WTC11 (cell line): ENCODE measurements at places on chromosomes 1 and 21. TPM values are rescaled to one million over a fixed set of nuclear protein-coding genes. Genes with fewer than 3 reads are reported as not detected.
A peak's percentile ranks its signal among the peaks of the same experiment; 100 is the strongest.

Gene TSPAN2
- 12.0 to 14.8 TPM (median 14.6 TPM) in 3 replicates for total RNA-seq

GRCh38 chr1:21341517-21342078, 51.3 kb upstream of the ECE1 start:
- no peaks in the 10 kb centered on the region for H3K36me3 ChIP-seq
- no peak for DNase-seq

DNA sequence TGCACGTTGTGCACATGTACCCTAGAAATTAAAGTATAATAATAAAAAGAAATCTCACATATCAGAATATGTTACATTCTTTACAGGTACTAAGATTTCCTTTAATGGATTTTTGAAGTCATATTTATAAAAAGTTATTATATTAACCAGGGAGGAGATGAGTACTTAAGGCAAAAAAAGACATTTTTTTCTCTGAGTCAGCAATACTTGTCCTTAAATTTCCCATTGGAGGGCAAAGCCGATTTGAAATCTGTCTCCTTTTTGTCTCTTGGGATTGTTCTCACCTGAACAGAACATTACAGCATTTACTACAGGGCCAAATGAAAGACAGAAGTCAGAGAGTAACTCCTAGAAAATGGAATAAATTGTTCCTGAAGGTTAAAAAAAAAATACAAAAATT, 26.3 kb upstream of the SLC16A1 start:
- H3K36me3 ChIP-seq: no peaks in the 10 kb centered on the region
- H3K4me3 ChIP-seq: no peak overlapping the region
- DNase-seq: no peak
- H3K27me3 ChIP-seq: no peaks in the 10 kb centered on the region

- no peak overlapping the region for H3K4me3 ChIP-seq
- no peak overlapping the region for H3K27ac ChIP-seq
- H3K4me1 ChIP-seq: peaks cover 12% of the 10 kb centered on the region
- no peaks in the 10 kb centered on the region for H3K36me3 ChIP-seq
- DNase-seq: no peak
Measured at GRCh38 chr1:162951553-162952315, 90.8 kb upstream of the CCDC190 start.

DNA sequence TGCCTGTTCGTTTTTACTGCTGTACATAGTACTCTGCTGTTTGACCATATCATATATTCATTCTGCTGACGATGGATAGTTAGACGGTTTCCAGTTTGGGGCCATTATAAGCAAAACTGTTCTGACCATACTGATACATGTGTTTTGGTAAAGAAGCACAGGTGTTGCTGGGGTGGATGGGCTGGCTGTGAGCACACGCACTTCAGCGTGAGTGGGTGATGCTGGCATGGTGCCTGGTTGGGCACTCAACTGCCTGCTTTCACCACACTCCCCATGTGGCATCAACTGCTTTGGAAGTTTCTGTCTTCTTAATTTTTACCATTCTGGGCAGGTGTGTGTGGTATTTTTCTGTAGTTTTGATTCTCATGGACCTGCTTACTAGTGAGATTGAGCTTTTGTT, 37.3 kb downstream of the ADARB1 start:
- no peak overlapping the region for H3K4me3 ChIP-seq
- no peaks in the 10 kb centered on the region for H3K27me3 ChIP-seq
- no peaks in the 10 kb centered on the region for H3K4me1 ChIP-seq
- no peaks in the 10 kb centered on the region for H3K36me3 ChIP-seq

Gene CFHR2
- 0.37 TPM in 1 of 3 replicates, not detected in the others for total RNA-seq

GRCh38 chr1:94345148-94345721, 73.0 kb upstream of the ABCD3 start:
- no peak overlapping the region for H3K27ac ChIP-seq
- H3K27me3 ChIP-seq: peaks cover 2% of the 10 kb centered on the region; the same call in 1 of the 2 replicates
- DNase-seq: no peak

DNA sequence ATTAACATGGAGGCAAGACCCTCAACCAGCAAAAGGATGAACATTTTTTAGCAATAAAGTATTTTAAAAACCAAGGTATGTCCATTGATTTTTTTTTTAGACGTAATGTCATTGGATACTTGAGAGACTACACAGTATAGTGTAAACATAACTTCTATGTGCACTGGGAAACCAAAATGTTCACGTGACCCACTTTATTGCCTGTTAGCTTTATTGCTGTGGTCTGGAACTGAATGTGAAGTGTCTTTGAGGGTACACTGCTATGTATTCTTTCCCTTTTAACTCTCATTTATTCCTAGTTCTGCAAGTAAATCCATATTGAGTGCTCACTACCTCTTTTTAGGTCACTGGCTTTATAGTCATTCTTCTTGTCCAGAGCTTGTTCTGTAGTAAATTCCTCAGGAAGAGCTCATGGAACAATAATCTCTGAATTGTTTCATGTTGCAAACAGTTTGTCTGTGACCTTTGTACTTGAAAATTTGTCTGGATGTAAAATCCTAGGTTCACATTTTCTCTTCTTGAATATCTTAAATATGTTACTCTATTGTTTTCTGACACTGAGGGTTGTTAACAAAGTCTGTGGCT, 20.6 kb downstream of the ABCD3 start:
- H3K36me3 ChIP-seq: peaks cover 39% of the 10 kb centered on the region
- no peaks in the 10 kb centered on the region for H3K27me3 ChIP-seq
- H3K4me3 ChIP-seq: no peak overlapping the region
- H3K27ac ChIP-seq: no peak overlapping the region

DNA sequence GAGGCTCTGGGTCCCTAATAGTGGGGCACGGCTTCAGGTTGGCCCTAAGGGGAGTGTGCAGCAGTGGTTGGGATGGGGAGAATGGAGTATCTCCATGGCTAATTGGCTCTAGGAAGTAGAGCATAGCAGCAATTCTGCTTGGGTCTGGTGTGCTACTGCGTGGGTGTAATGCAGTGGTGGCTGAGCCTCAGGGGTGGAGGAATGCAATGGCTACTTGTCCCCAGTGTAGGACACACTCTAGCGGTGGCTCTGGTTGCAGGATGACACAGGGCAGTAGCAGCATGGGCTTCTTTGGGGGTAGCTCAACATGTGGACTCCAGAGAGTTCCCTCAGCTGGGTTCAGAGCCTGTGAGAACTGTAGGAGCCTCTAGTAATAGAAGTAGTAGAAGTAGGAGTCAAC, 91.2 kb upstream of the FAM78B start:
- no peak overlapping the region for H3K4me3 ChIP-seq
- DNase-seq: no peak
- peaks cover 11% of the 10 kb centered on the region for H3K36me3 ChIP-seq
- H3K4me1 ChIP-seq: no peaks in the 10 kb centered on the region
- peaks cover 3% of the 10 kb centered on the region; the same call in 1 of the 2 replicates for H3K27me3 ChIP-seq

- no peaks in the 10 kb centered on the region for H3K27me3 ChIP-seq
- no peak for DNase-seq
- H3K4me3 ChIP-seq: no peak overlapping the region
- no peaks in the 10 kb centered on the region for H3K36me3 ChIP-seq
- H3K27ac ChIP-seq: no peak overlapping the region
- H3K4me1 ChIP-seq: no peaks in the 10 kb centered on the region
Measured at GRCh38 chr1:225662155-225662554, 9.2 kb upstream of the ENAH start.

Gene RGS7
- 1.1 to 1.5 TPM (median 1.2 TPM) in 3 replicates for total RNA-seq

- no peak overlapping the region for H3K4me3 ChIP-seq
- H3K4me1 ChIP-seq: peaks cover 14% of the 10 kb centered on the region
- DNase-seq: no peak
- no peak overlapping the region for H3K27ac ChIP-seq
Measured at GRCh38 chr1:220772846-220773245, 13.9 kb upstream of the MTARC1 start.

Gene OR6K3
- total RNA-seq: not detected in 3 replicates

Gene BLACAT1
- 5.2 to 9.8 TPM (median 5.3 TPM) in 3 replicates for total RNA-seq

DNA sequence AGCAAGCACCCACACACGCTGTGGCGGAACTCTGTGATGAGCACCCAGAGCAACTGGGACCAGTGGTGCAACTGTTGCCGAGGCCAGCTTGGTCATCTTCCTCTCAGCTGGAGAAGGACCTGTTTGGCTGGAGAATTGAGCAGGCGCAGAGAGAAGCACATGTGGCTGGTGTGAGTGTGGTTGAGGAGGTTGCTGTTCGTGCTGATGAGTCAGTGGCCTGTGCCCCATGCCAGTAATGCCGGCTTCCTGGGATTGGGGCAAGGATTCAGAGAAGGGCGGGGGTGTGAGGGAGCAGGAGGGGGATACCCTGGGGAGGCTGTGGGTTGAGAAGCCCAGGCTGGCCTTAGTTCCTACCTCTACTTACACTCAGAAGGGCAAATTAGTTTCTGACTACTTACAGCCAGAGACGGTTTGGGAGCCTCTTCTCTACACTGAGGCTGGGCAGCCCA, 57.5 kb upstream of the EPS8L3 start:
- H3K27ac ChIP-seq: no peak overlapping the region
- peaks cover 4% of the 10 kb centered on the region for H3K36me3 ChIP-seq
- H3K4me3 ChIP-seq: no peak overlapping the region

GRCh38 chr1:114152089-114152507, 1.6 kb downstream of the SYT6 start:
- peaks cover 30% of the 10 kb centered on the region for H3K36me3 ChIP-seq
- peaks cover 78% of the 10 kb centered on the region for H3K4me1 ChIP-seq
- DNase-seq: peak; percentile 27
- H3K27me3 ChIP-seq: peaks cover 27% of the 10 kb centered on the region
- H3K4me3 ChIP-seq: peak overlapping the region; percentile 80
- H3K27ac ChIP-seq: no peak overlapping the region

DNA sequence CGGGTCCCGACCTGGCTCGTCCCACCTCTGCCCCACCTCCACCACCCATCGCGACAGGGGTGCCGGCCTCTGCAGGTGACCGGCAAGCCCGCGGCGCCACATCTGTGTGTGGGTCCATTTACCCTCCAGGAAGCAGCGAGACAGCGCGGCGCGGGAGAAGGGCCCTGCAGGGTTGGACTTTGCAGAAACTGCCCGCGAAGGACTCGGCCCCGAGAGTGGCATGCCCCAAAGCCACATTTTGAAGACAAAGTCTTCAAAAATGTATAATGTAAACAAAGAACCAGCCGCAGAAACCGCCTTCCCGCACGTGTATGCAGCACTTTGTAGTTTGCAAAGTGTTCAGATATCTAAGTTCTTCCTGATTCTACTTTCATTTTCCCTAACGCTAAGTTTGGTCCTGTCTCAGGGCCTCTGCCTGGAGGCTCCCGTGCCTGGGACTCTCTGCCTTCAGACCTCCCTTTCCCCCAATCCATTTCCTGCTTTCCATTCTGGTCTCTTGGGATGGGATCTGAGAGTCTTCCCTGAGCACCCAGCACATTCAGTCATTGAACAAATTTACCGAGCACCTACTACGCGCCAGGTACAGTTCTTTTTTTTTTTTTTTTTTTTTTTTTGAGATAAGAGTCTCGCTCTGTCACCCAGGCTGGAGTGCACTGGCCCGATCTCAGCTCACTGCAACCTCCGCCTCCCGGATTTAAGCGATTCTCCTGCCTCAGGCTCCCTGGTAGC, 524 bp upstream of the TMCO4 start:
- DNase-seq: no peak
- peak overlapping the region; percentile 65 for H3K4me3 ChIP-seq
- H3K27me3 ChIP-seq: peaks cover 36% of the 10 kb centered on the region
- no peaks in the 10 kb centered on the region for H3K36me3 ChIP-seq
- no peak overlapping the region for H3K27ac ChIP-seq

DNA sequence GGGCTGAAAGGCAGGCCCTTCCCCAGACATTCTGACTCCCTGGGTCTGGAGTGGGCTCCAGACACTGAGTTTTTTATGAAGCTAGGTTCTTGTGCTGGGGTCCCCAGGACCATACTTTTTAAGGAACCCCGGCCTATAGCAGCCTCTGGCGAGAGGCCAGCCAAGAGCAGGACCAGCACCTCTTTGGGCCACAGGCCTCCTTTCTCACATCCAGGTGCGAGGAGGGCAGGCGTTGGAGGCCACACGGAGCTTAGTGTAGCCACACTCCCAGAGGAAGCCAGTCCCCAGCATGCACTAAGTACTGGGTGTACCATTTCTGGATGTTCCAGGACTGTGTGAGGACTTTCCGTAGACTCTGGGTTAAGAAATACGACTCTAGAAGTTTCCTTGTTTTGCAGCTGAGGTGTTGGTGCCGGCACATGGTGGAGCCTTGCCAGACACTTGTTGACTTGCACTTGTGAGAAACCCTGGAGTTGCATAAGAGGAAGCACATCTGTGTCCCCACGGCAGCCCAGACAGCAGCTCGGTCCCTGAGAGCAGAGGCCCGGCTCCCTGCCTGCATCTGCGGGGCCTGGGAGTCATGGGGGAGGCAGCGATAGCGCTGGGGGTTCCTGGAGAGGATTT, 122.2 kb upstream of the VAMP3 start:
- no peak for DNase-seq
- no peak overlapping the region for H3K27ac ChIP-seq
- H3K27me3 ChIP-seq: no peaks in the 10 kb centered on the region
- no peak overlapping the region for H3K4me3 ChIP-seq
- H3K36me3 ChIP-seq: no peaks in the 10 kb centered on the region

Gene LCE3E
- total RNA-seq: not detected in 3 replicates

DNA sequence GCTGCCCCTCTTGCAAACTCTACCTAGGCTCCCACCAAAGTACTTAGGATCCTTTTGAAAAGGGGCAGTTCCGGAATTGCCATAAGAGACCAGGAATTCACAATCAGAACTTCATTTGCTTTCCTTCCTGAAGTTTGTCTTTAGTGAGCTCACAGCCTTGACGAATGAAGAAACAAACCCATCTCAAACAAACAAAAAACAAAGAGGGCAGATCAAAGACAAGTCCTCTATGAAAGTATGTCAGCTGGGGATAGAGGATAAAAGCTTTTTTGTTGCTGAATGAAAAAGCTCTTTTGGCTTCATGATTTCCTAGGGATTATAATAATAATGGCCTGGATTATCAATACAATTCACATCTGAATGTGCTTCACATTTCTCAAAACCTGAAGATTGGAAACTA, 357.9 kb upstream of the DUSP10 start:
- no peaks in the 10 kb centered on the region for H3K36me3 ChIP-seq
- H3K27ac ChIP-seq: no peak overlapping the region
- H3K4me3 ChIP-seq: no peak overlapping the region
- no peaks in the 10 kb centered on the region for H3K27me3 ChIP-seq

Gene ZNF593OS
- total RNA-seq: not detected in 3 replicates

DNA sequence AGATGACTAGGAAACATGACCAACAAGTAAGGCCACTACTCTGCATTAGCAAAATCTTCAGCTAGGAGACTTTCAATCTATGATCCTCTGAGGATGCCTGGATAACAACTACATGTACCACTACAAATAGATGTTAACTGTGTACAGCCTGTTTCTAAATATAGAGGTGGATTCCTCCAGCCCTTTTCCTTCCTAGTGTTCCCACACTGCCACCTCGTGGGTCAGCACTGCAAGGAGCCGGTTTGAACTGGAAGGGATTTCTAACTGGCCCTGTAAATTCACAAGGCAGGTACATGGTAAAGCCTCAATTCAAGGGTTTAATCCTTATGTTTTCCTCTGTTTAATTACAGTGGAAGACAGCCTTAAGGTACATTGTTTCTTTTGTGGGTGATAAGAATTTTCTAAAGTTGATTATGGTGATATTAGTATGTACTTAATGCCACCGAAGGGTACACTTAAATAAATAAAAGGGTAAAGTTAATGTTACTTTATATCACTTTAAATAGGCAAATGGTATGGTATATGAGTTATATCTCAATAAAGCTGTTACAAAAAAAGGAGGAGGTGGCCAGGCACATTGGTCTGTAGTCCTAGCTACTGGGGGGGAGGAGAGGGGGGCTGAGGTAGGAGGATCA, 14.4 kb downstream of the SMYD3 start:
- no peak overlapping the region for H3K4me3 ChIP-seq
- H3K27ac ChIP-seq: peak overlapping the region; percentile 58
- H3K4me1 ChIP-seq: peaks cover 8% of the 10 kb centered on the region
- no peaks in the 10 kb centered on the region for H3K27me3 ChIP-seq
- DNase-seq: peak; percentile 67
- H3K36me3 ChIP-seq: no peaks in the 10 kb centered on the region; the same call in 1 of the 2 replicates
